Right ventricle myocardium superior (tissue), 1 donor: ENCODE measurements at places on chromosomes 11 and 22. TPM values are rescaled to one million over a fixed set of nuclear protein-coding genes. Genes with fewer than 3 reads are reported as not detected.

- no peak for DNase-seq
Observed at GRCh38 chr11:7955191-7955590, 10.1 kb downstream of the NLRP10 start.

DNA sequence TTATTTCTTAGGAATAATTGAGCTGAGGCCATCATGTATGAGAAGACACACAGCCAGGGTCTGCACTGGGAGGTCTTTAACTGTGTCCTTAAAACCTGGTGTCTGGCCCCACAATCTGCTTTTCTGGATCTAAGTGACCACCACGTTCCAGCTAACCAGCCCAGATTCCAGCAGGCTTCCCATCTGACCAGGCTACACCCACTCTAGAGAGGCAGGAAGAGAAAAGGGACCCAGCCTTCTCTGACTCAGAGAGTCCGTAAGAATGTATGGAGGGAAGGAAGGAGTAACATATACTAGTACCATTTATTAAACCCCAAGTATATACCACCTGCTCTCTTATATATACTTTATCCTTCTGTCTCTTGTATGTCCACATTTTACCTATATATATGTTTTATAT is 80.1 kb downstream of the LDLRAD3 start:
- DNase-seq = no peak

DNA sequence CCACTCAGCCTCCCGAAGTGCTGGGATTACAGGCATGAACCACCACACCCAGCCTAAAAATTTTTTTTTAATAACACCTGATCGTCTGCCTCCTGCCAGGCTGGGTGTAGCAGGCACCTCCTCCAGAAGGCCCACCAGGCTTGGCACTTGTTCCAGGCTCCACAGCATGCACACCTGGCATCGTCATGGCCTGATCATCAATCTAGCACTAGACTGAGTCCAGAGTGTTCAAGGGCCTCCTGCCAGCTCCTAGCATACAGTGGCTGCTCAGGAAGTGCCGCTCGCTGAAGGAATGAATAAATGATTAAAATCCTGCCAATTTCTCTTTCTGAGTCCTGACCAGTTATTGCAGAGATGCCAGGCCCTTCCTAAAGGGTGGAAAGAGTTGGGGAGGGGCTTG is 3.5 kb upstream of the PDGFB start:
- no peak for DNase-seq

The CASP4 gene
- total RNA-seq = 13.7 TPM

- DNase-seq = no peak
Observed at GRCh38 chr22:28103596-28103995, 184.5 kb upstream of the PITPNB start.

GRCh38 chr22:47128216-47128615 is 365.8 kb downstream of the TBC1D22A start:
- DNase-seq = peak; percentile 13

The NRIP3 gene
- total RNA-seq = 1.0 TPM

The MMP13 gene
- total RNA-seq = not detected

GRCh38 chr22:30502911-30503310 is 2.6 kb downstream of the SEC14L4 start:
- DNase-seq = no peak

The NDUFA6 gene
- 298 TPM for total RNA-seq

- no peak for DNase-seq
Observed at GRCh38 chr11:119236891-119237290, 30.8 kb downstream of the CBL start.

The DGAT2 gene
- 20.7 TPM for total RNA-seq
